Activated CD4-positive, alpha-beta T cell treated with anti-CD3 and anti-CD28 coated beads for 36 hours (primary cell): ENCODE measurements at places on chromosomes 12 and 14.

DNA sequence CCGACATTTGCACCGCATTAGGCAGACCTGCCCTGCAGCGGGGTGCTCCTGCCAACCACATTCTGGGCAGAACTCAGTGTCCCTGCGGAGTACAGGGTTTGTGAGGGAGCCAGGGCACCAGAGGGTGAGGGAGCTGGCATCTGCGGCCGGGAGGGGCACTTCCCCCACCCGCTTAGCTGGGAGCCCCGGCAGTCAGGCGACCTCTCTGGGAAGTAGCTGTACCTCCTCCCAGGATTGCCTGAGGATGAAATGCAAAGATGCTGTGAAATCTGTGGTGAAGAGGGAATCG lies 58.6 kb downstream of the ANKRD9 start:
- no peak for DNase-seq

DNA sequence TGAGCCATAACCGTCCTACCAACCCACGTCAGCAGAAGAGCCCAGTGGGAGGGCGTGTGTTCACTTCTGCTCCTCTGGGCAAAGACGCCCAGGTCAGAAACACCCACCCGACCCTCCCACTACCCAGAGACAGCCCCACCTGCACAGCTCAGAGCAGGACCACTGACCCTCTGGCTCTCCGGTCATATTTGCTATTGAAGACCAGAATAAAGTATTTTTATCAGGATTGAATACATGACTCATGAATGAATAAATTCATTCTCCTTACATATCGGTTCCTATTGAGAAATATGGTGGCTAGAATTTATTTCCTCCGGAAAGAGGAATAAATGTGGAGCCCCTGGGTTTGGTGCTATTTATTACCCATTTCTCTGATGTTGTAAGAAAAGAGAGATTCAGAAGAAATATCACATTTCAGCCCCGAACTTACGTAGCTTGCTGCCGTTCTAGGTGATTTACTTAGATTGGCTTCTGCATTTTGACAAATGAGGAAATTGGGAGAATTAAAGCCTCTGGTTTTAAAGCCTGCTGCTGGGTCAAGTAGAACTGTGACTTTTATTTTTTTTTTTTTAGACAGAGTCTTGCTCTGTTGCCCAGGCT lies 36.4 kb upstream of the P2RX7 start:
- no peak for DNase-seq

DNA sequence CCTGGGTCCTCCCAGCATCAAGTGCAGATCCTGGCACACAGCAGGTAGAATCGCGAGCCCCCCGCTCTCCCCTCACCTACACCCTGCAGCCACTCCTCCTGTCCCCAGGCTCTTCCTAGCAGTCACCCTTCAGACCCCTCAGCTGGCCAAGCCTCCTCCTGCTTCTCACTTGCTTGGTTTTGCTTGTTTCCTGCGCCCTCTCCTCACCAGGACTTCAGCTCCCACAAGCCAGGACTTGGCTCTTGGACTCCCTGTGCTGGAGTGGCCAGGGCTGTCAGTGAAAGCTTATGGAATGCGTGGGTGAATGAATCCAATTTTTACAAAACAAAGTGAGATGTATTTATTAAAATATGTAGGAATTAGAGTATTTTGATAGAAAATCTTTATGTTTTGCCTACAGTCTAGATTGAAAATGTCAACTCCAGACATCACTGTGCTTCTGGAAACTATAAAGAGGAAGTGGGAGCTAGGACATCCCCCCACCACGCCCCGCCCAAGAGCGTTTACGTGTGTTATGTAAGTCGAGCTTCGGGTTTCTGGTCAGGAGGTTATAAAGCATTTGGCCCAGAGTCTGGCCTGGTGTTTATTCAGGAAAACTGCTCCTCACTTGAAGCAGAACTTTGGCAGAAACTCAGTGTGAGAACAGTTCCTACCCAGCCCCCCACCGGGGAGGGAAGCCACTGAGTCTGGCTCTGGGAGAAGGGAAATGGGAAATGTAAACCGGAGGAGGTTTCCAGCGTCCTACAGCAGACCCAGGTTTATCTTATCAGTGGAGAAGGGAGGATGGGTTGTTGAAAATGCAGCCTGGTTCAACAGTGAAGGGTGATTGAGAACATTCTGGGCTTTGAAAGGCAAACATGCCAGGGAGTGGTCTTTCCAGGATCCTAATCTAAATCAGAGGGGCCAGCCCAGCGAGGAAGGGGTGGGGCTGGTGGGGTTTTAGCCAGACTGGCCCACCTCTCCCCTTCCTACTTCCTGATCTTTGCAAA lies 8.8 kb downstream of the ALDH2 start:
- DNase-seq: no peak

GRCh38 chr12:6272300-6273204 lies 37.9 kb upstream of the PLEKHG6 start:
- peak; percentile 55 for DNase-seq

- peak; percentile 59 for DNase-seq
Measured at GRCh38 chr14:74620497-74620921, 8.5 kb upstream of the LTBP2 start.

DNA sequence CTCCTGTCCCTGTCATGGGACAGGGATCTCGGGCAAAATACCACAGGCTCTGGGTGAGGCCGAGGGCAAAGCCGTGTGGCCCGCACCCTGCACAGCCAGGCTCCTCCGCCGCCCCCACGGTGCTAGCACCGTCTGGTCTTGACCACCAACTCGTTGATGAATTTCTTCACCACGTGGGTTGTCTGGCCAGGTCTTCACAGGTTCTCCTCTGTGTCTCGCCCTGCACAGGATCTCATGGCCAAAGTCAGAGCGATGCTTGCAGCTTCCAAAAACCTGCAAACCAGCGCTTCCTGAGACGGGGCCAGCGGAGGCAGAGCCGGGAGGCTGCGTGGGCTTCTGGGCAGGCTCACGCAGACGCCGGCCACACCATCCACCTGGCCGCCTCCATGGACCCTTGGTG lies 29.0 kb upstream of the MMP17 start:
- no peak for DNase-seq

DNA sequence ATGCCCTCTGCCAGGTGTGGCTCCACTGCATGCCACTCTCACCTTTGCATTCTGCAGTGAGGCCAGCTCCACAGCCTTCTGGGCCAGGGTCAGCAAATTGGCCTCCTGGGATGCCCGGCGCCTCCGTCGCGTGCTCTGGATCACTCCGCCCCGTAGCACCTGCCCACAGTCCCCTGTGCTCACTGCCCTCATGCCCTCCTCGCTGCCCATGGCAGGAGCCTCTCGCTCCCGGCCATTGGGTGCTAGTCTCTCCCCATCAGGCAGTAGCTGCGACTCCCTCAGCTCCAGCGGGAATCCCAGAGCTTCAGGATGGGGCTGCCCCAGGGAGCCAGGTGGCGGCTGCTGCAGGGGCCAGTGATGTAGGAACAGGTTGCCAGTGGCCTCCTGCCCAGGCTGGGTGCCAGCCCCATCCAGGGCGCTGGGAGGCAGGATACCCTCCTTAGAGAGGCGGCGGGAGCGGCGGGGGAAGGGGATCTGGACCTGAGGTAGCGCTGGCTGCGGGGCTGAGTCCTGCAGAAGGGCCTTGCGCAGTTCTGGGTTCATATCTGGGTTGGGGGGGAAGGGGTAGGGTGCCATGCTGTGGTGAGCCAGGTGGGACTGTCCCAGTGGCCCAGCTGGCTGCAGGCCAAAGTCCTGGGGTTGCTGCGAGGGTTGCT lies 24.5 kb upstream of the PNMA1 start:
- DNase-seq: no peak

DNA sequence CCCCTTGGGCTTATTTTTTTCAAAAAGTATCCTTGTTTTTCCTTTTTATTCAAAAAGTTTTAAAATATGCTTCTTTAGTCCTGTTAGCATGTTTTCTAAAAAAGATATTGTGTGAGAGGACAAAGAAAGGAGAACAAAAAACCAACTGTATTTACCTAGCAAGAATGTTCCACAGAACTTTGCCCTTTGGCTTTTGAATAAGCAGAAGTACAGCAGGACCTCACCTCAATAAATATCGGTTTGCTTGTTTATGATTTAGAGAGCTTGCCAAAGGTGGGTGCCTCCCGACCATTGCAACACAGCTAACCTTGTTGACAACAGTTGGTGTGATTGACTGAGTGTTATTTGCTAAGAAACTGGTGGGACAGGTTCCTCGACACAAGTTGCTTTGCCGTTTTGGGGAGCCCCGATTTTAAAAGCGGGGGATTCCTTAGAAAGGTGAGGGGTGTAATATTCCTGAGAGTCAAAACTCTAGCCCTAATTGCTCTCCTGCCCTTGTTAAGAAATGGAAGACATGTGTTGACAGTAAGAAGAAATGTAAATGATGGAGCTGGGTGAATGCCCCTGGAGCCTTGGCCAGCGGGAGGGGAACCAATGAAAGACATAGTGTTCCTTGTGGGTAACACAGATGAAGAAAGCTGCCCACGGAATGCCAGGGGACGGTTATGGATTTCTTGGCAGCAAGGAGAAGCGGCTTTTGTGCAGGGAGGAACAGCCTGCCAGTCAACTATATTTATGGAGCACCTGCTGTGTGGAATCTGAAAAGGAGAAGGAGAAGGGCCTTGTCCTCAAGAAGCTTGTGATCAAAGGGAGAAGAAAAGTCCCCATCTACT lies 13.7 kb downstream of the MYBPC1 start:
- DNase-seq: no peak

DNA sequence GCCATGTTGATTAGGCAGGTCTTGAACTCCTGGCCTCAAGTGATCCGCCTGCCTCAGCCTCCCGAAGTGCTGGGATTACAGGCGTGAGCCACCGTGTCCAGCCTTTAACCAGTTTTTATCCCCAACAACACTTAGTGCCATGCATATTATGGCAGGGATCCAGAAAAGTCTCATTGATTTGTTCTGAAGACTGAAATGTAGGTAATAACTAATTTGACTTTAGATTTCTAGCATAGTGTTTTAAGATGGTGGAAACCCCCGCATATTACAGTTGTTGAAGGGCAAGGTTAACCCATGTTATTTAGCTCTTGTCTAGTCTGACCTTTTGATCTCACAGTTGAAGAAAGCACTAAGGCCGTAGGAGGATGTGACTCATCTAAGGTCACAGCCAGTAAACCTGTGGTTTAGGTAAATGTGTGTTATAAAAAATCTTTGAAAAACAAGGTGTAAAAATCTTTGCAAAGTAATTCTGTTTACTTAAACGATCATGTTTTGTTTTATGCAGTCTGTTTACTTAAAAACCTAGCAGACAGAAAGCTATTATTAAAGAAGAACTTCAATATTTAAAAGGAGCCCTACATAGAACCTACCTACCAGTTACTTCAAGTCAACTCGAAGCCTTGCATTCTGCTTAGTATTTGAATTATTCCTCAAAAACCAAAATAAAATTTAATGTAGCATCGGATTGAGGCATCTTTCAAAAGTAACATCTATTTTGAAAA lies 24.8 kb downstream of the BICDL1 start:
- DNase-seq: peak; percentile 73

- no peak for DNase-seq
Measured at GRCh38 chr14:20578325-20578724, 9.5 kb downstream of the RNASE11 start.
